ENCODE measurements at places on chromosomes 13 and 19.

DNA sequence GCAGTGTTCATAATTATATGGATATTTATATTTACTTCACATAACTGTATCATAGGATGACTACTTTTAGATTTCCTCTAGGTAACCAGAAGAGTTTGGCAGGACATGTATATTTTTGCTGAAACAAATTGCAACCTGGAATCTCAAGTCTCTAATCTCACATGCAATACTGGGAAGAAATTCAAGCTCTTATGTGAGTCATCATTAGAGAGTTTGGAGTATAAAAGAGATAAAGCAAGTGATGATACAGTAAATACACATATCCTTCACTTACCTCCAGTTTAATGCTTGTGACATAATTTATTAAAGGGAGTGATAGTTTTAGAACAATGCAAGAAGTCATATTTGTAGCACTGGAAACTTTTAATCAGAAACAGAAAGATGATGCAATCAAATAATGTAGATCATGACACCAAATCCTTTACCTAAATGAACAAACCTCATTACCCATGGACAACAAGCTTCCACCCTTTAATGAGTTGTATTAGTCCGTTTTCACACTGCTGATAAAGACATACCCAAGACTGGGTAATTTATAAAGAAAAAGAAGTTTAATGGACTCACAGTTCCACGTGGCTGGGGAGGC, 15.8 kb upstream of the OR7A17 start:
- no peak for DNase-seq

- DNase-seq = no peak
Measured at GRCh38 chr19:28553005-28553404, 659.9 kb downstream of the UQCRFS1 start.

DNA sequence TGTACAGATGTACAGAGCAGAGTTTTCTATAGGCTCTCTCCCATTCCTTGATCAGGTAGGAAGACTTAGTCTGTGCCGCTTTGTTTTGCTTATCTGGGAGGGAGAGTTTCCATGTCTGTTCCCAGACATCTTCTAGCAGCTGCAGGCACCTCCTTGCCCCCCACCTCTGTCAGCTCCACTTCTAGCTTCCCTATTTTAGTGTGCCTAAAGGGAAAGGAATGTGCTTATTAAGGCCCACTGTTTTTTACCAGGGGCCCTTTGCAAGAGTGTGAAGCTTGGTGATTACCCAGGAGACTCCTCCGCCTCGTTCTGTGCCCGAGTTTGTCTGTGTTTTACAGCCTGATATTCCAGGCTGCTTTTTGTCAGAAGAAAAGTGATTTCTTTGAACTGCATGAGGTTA, 1984.4 kb downstream of the OLFM4 start:
- no peak for DNase-seq

- no peak for DNase-seq
Measured at GRCh38 chr13:98060282-98060681, 82.6 kb upstream of the FARP1 start.

DNA sequence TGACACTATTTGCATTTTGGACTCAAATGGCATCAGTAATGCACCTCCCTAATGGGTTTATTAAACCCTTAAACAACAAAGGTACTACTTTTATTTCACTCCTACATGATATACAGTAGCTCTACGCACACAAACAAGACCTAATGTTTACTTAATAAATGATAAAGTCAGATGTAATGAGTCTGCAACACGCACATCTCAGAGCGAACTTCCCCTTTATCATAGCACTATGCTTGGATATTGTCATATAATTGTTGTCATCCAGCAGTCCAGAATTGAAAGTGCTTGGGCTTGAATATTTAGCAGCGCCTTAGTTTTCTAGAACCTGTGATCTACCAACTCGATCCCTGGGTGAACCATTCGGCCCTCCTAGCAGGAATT, 772 bp downstream of the PARP4 start:
- DNase-seq = peak; percentile 69

- DNase-seq = no peak
Measured at GRCh38 chr13:20064128-20064527, 96.7 kb downstream of the GJA3 start.

- no peak for DNase-seq
Measured at GRCh38 chr13:50400035-50400726, 384.9 kb downstream of the KCNRG start.

- peak; percentile 48 for DNase-seq
Measured at GRCh38 chr19:1411255-1412191, 4.1 kb downstream of the DAZAP1 start.

DNA sequence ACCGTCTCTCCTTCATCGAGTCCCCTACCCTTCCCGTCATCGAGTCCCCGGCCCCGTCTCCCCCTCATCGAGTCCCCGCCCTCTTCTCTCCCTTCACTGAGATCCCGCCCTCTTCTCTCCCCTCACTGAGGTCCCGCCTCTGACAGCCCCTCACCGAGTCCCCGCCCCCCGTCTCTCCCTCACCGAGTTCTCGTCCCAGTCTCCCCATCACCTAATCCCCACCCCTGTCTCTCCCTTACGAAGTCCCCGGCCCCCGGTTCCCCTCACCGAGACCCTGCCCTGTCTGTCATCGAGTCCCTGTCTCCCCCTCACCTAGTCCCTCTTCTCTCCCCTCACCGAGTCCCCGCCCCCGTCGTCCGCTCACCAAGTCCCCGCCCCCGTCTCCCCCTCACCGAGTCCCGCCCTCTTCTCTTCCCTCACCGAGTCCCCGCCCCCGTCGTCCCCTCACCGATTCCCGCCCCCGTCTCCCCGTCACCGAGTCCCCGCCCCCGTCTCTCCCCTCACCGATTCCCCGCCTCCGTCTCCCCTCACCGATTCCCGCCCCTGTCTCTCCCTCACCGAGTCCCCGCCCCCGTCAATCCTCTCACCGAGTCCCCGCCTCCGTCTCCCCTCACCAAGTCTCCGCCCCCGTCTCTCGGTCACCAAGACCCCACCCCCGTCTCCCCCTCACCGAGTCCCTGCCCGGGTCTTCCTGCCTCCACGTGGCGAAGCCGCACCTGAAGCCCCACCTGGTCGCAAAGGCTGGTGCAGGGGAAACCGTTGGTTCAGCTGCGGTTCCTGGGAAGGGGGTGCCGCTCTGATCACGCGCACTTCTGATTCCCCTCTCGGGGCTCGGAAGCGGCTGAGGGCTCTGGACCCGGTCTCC, 23.9 kb upstream of the ZNF846 start:
- DNase-seq = peak; percentile 98

DNA sequence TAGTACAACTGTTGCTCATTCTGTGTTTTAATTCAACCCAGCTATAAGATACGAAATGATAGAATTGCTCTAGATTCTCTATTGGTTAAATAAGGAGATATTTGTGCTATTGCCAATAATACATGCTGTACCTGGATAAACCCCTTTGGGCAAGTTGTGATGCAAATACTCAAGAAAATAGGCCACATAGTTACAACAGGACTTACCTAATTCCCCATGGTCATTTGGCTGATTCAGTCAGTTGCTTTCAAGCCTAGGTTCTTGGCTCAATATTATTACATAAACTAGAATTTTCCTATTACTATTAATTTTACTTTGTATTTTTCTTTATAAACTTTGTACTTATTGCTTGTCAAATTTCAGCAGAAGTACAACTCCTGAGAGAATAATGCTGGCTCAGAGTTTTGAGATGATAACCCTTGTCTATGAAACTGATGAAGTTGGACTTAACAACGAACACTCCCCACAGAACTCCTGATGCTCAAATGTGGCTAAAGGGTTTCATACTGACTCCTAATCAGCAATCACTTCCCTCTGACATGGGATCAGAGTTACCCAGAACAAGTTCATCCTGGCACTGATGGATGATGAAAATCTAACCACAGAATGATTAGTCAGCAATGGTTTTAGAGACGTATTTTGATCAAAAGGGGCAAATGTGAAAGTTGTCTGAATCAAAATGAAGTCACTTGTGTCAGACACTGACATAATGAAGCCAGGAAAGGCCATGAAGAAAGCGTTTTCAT, 221.1 kb downstream of the ITGBL1 start:
- DNase-seq = no peak

DNA sequence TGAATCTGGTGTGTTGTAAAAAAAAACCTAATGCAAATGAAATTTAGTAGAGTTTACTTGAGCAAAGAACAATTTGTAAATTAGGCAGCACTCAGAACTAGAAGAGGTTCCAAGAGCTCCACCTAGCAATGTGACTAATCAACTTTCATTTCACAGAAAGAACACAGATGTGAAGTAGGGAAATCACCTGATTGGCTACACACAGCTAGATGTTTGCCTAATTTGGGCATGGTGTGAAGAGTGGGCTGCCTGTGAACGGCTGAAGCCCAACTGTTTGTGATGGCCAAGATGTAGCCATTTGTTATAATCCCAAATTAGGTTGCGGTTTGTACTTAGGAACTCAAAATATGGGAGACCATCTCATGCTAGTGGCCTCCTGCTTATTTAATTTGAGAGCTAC, 724.4 kb upstream of the SLITRK5 start:
- DNase-seq = peak; percentile 16

DNA sequence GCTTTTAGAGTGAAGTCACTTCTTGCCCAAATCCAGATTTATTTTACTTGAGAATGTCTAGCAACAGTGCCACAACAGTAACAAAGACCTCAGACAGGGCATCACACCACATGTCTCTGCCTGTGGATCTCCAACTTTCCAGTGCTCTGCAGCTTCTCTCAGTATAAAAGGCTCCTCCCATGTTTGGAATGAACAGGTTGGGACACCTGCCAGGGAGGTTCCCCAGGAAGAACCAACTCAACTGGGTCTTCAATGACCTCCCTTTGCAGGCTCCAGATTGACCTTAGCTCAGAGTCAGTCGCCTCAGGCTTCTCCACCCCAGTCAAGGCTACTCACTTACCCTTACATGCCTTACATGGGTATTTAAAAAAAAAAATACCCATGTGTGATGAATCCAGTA, 3.4 kb downstream of the ZNF823 start:
- DNase-seq = no peak

GRCh38 chr13:98675066-98675465, 77.4 kb downstream of the SLC15A1 start:
- no peak for DNase-seq

Measured in hematopoietic multipotent progenitor cell treated with erythropoietin and hydrocortisone succinate and interleukin-3 and kit ligand, for 6 days (in vitro differentiated cells).